Activated CD4-positive, alpha-beta T cell treated with anti-CD3 and anti-CD28 coated beads, Interleukin-2, amount 10 ng/mL, durations not matched to agents 24 days and 14 days (primary cell): ENCODE measurements at places on chromosomes 1 and 21. TPM values are rescaled to one million over a fixed set of nuclear protein-coding genes. Genes with fewer than 3 reads are reported as not detected.

Gene HCRTR1
- not detected in 2 replicates for total RNA-seq

Gene INKA2
- total RNA-seq: 2.4 and 2.6 TPM in 2 replicates

Gene NCSTN
- total RNA-seq: 73.6 and 81.1 TPM in 2 replicates

Gene CD1B
- total RNA-seq: not detected in 2 replicates

Gene ZNF648
- total RNA-seq: not detected in 2 replicates

Gene OR10T2
- total RNA-seq: not detected in 2 replicates

DNA sequence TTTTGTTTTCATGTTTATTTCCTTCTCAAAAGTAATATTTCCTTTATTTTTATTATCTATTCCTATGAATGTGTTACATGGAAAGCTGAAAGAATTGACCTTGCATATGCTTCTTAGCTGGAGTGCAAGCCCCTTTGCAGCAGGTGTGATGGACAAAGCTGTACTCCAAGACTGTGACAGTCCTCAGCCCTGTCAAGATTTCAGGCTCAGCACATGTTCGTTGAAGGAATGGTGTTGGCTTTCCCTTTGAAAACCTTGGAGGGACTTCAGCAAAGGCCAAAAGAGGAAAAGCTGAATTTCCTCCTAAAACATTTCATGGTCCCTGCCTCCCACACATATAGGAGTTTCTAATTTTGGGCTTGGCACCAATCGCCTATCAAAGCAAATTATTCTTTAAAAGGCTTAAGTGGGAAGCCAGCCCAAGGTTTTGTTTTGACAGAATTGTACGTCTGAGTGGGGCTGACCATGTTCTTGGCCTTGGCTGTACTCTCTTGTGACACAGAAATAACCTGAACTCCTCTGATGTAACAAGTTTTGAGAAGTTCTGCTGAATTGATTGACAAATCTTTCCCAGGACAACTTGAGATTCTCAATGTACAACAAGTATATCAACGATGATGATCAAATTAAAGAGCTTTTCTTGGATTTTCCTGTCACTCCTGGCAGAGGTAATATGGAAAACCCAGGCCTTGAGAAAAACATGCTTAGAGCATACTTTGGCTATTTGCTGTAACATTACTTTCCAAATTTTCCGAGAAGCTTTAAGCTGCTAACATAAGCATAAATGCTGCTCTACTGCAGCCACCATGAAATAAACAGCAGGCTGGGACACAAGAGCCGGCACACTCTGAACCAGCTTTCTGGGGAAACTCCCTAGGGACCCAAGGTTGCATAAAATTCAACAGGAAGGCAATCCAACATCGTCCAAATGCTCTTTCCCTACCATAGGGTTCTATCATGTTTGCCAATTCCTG is 135.7 kb upstream of the ZNF648 start:
- no peaks in the 10 kb centered on the region for H3K36me3 ChIP-seq
- peaks cover 13% of the 10 kb centered on the region for H3K27me3 ChIP-seq
- no peak overlapping the region for H3K27ac ChIP-seq
- no peak overlapping the region for H3K4me3 ChIP-seq
- no peaks in the 10 kb centered on the region for H3K4me1 ChIP-seq
- DNase-seq: no peak

- DNase-seq: no peak
- peaks cover 4% of the 10 kb centered on the region for H3K27me3 ChIP-seq
- H3K4me3 ChIP-seq: no peak overlapping the region
Observed at GRCh38 chr1:219324629-219325367, 151.1 kb downstream of the LYPLAL1 start.

GRCh38 chr1:84286071-84286470 is 15.4 kb upstream of the SAMD13 start:
- peaks cover 19% of the 10 kb centered on the region for H3K27me3 ChIP-seq
- H3K36me3 ChIP-seq: no peaks in the 10 kb centered on the region
- no peaks in the 10 kb centered on the region for H3K4me1 ChIP-seq
- DNase-seq: no peak

- DNase-seq: peak; percentile 67
- H3K27ac ChIP-seq: no peak overlapping the region
- H3K4me1 ChIP-seq: peaks cover 47% of the 10 kb centered on the region
- no peaks in the 10 kb centered on the region for H3K36me3 ChIP-seq
- no peaks in the 10 kb centered on the region for H3K27me3 ChIP-seq
Observed at GRCh38 chr21:35525443-35525842, 476.3 kb upstream of the RUNX1 start.

- no peaks in the 10 kb centered on the region for H3K4me1 ChIP-seq
- DNase-seq: no peak
- H3K27ac ChIP-seq: no peak overlapping the region
- H3K27me3 ChIP-seq: no peaks in the 10 kb centered on the region
Observed at GRCh38 chr21:15275615-15276235, 210.9 kb upstream of the NRIP1 start.

DNA sequence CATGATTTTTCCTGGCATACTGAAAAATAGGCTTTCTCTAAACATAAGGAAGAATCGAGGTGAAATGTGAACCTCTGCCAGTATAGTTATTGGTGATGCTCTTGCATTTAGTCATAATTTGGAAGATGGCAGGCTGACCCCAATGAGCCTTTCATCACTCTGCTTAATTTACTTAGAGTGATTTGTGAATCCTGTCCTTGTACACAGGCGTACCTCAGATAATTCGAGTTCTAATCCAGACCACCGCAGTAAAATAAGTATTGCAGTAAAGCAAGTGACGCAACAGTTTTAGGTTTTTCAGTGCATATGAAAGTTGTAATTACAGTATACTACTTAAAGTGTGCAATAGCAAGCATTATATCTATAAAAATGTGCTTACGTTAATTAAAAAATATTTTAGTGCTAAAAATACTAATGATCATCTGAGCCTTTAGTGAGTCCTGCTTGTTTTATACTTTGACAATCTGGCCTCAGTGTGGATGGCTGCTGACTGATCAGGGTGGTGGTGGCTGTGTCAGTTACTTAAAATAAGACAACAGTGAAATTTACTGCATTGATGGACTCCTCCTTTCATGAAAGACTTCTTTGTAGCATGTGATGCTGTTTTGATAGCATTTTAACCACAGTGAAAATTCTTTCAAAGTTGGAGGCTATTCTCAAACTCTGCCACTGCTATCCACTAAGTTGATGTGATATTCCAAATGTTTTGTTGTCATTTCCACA is 1.7 kb downstream of the PKNOX1 start:
- H3K36me3 ChIP-seq: peaks cover 23% of the 10 kb centered on the region
- DNase-seq: no peak
- H3K4me3 ChIP-seq: peak overlapping the region; percentile 90
- H3K4me1 ChIP-seq: peaks cover 26% of the 10 kb centered on the region
- H3K27me3 ChIP-seq: no peaks in the 10 kb centered on the region

- H3K4me1 ChIP-seq: peaks cover 2% of the 10 kb centered on the region
- no peak for DNase-seq
- peaks cover 11% of the 10 kb centered on the region for H3K27me3 ChIP-seq
- H3K27ac ChIP-seq: no peak overlapping the region
- H3K36me3 ChIP-seq: no peaks in the 10 kb centered on the region
Observed at GRCh38 chr21:45410151-45410864, 5.3 kb downstream of the COL18A1 start.

DNA sequence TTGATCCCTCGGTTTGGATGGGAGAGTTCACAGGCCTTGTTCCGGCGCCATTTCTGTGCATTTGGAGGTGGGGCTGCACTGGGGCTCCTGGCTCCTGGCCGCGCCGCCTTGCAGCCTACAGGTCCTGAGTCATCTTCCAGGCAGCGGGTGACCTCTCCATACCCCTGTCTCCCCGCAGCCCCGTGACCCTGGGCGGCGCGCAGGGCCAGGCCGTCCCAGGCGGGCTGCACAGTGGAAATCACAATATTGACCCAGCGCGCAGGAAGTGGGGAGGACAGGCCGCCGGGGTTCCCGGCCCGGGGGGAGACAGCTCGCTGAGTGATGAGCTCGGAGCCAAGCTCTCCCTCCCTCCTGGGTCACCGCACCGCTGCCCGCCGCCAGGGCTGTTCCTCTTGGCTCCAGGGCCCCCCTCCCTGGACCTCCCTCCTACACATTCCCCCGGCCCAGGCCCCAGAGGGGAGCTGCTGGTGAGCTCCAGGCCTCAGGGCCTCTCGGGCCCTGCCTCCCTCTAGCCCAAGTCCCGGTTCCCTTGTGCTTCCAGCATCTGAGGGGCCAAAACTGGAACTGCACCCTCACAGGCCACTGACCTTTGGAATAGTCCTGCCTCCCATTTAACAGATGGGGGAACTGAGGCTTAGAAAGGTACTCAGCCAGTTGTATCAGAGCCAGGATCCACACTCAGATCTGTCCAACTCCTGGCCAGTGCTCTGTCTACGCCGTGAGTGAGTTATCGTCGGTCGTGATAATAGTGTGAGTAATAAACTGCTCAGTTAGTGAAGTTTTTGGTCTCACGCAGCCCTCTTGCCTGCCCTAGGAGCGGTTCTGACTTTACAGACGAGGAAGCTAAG is 142.9 kb upstream of the WNT4 start:
- peaks cover 3% of the 10 kb centered on the region for H3K27me3 ChIP-seq
- no peak overlapping the region for H3K4me3 ChIP-seq
- DNase-seq: no peak
- H3K4me1 ChIP-seq: no peaks in the 10 kb centered on the region
